ENCODE measurements at places on chromosomes 11 and 22.

DNA sequence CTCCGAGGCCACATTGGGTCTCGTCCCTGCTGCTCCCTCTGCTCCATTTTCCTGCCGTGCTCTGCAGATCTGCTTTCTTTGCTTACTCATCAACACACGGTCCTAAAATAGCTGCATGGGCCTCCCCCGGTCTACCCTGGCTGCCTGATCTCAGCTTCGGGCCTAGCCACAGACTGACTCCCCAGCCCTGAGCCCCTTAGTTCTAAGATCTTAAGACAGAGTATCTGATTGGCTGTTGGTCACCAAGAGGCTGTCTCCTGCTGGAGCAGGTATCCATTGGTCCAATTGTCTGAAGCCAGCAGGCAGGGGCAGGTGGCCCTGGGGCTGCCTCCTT is 53.7 kb upstream of the NECTIN1 start:
- no peak for DNase-seq

DNA sequence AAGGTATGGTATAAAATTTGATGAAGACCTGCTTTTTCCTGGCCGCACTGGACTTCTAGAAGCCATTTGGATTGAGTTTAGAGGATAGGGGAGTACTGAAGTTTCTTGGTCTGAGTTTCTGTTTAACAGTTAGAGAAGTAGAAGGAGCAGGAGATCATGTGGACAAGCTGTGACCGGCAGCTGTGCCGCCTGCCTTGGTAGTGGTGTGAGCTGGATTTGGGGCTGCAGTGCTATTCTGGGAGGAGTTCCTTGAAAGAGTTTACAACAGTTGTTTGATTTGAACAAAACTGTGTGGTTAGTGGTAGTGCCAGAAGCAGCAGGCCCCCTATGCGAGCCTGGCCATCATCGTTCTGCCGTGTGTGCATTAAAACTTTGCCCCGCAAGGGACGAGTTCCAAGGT is 105.2 kb downstream of the PDHX start:
- DNase-seq, result no peak

DNA sequence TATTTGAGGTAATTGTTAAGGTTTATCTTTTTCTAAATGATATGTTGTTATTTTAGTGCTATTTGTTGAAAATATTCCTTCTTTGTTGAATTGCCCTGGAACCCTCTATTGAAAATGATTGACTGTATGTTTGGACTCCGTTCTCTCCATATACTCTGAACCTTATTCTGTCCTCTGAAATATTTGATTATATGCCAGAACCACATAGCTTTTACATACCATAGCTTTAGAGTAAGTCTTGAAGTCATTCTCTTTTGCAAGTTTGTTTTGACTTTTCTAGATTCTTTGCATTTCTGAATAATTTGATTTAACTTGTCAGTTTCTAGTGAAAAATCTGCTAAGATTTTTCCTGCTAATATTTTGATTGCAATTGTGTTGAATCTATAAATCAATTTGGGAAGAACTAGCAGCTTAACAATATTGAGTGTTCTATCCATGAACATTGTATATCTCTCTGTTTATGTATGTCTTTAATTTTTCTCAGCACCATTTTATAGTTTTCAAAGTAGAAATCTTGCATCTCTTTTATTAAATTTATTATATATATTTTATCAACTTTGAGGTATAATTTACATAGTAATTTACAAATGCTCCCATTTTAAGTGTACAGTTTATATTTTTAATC is 51.7 kb upstream of the PITPNB start:
- DNase-seq, result no peak

DNA sequence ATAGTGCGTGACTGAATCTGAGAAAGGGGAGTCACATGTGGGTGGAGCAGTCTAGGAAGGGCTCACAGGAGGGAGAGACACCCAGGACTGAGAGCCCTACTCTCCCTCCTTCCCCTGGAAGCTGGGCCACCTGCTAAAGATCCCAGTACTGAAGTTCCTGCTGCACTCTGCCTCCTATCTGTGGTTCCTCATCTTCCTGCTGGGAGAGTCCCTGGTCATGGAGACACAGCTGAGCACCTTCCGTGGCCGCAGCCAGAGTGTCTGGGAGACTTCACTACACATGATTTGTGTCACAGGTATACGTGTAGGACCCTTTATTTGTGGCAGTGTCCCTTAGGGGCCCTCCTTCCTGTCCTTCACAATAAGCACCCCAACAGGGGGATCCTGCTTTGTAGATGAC is 19.3 kb downstream of the ART5 start:
- no peak for DNase-seq

DNA sequence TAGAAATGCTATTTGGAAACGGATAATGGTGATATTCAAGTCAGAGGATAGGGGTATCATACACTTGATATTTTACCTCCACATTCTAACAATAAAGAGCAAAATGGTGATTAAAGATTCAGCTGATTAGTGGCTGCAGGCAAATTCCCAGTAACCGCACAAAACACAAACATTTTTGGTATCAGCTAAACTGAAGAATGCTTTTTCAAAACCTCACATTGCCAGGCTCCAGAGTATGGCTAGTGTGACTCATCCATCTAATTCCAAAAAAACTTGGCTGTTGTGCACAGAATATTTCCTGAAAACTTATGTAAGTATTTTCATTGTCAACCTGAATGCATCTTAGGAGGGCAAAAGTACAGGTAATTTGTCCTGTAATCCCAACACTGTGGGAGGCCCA is 10.9 kb downstream of the SRPRA start:
- DNase-seq, result no peak

DNA sequence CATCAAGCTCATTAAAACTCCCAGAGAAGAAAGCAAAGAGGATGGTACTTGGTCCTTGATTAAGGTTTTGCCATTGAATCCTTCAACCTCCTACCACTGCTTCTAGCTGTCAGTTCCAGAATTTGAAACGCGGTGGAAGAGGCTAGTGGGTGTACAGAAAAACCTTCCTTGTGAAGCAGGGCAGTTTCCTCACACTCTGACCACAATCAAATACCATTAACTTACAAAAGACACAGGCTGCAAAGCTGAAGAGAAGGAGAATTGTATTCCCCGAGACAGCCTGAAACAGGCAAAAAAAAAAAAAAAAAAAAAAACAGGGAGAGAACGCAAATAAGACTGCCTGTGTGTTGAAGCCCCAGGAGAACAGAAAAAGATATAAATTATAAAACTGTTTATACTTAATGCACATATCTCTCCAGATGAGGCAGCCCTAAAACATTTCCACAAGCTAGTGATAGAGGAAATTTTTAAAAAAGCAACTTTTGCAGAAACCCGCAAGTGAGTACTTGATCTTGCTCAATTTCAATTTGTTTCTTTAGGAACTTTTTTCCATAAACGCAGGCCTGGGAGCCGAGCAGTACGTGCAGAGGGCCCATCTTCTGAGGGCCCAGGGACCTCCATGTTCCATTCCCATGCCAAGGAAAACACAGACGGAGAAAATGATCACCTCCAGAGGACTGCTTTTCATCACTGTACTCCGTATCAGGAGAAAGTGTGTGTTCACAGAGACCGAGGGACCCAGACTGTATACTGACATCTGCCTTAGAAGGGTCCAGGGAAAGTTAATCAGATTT is 218.7 kb upstream of the BLID start:
- no peak for DNase-seq

- no peak for DNase-seq
These were observed 1.2 kb downstream of the CNIH2 start for GRCh38 chr11:66279092-66279734.

- DNase-seq, result no peak
These were observed 11.2 kb downstream of the KREMEN1 start for GRCh38 chr22:29083933-29084591.

DNA sequence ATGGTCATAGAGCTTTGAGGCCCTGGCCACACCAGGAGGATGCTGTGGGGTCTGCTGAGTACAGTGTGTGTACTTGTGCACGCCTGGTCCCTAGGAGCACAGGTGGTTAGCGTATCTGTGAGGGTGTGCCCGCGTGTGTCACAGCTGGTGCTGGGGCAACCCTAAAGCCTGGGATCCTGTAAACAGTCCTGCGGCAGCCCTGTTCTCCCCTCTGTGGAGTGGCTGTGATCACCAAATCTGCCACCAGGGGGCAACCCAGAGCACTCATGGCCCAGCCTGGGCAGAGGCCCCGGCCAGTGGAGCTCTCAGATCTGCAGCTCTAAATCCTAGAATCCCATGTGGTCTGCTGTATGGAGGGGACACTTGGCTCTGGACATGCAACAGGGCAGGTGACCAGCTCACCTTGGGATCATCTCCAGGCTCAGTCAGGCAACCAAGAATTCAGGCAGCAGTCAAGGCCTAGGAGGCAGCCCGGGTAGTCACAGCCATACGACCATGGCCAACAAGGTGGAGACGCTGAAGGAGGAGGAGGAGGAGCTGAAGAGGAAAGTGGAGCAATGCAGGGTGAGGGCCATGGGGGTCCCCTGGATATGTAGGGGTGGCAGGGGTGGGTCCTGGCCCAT is 3.9 kb downstream of the SH3BP1 start:
- DNase-seq, result peak; percentile 61

- no peak for DNase-seq
These were observed 12.8 kb upstream of the MOB2 start for GRCh38 chr11:1499261-1499890.

- DNase-seq, result no peak
These were observed 1.0 kb upstream of the PLAAT2 start for GRCh38 chr11:63564056-63564774.

DNA sequence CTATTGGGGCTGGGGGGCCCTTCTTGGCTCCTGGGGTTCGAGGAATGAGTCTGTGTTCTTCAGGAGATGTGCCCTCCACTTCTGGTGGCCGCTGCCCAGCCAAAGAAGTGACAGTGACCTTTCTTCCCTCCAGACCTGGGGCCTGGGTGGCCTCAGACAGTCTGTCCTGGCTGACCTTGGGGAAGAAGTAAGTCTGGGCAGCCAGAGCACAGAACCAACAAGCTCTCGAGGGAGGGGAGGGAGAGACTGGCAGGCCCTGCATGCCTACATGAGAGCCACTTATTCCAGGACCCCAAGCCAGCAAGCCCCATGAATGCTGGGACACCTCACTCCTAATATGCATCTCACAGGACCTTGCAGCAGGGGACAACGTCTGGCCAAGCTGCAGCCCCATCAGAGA is 27.1 kb upstream of the STK33 start:
- no peak for DNase-seq

- DNase-seq, result no peak
These were observed 8.4 kb downstream of the KCNQ1OT1 start for GRCh38 chr11:2691355-2691761.

DNA sequence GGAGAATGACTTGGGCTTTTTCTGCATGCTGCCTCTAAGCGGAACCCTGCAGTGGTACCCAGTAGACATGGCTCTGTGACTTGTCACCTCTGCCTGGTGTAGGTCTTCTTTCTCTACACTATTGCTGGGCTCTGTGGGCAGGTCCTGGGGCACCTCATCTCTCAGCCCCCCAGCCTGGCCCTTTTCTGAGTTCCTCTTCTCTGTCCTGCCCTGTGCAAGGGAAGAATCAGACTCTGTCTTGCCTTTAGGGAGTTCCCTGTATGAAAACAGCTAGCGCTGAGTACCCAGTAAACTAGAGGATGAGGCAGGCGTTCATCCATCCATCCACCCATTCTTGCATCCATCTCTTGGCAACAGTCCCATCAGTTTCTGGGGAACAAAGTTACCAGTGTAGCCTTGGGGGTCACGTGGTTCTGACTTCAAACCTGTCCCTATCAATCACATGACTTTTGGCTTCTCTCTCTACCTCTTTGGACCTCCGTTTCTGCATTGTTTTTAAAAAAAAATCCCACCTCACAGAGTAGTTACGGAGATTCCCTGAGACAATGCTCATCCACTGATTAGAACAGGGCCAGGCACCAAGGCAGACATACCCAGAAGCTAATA is 86.4 kb upstream of the WNT11 start:
- no peak for DNase-seq

DNA sequence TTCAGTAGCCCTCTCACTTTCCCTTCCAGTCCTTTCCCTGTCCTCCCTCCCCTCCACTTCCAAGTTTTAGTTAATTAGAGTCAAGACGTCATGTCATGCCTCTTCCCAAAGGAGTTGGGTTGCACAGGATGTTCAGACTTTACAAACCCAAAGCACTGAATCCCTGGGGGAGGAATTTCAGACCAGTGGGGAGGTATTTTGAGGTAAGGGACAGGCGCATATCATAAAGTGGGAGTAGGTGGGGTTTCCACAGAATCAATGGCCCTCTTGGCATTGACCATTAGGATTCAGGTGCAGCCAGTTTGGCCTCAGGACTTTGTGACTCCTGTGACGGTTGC is 733 bp upstream of the ACP2 start:
- DNase-seq, result no peak

- DNase-seq, result no peak
These were observed 23.9 kb downstream of the GNAZ start for GRCh38 chr22:23094260-23094659.

GRCh38 chr11:45252134-45252856 is 33.8 kb downstream of the SYT13 start:
- DNase-seq, result no peak

GRCh38 chr22:24128631-24129262 is 52.5 kb upstream of the SUSD2 start:
- no peak for DNase-seq

DNA sequence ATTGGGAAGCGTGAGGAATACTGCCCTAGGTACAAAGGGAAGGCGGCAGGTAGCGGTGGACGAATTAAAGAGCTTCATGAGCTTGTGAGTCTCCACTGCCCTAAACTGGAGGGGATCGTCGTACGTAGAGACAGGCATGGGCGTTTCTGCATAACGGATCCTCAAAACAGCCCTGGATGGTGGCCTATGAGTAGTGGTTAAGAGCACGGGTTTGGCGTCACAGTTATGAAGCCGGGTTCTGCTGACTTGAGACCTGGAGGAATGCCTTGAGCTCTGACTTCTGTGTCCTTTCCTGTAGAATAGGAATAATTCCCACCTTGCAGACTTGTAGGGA is 335 bp downstream of the TMEM138 start:
- DNase-seq, result no peak

GRCh38 chr11:122663764-122664163 is 8.2 kb downstream of the UBASH3B start:
- no peak for DNase-seq

DNA sequence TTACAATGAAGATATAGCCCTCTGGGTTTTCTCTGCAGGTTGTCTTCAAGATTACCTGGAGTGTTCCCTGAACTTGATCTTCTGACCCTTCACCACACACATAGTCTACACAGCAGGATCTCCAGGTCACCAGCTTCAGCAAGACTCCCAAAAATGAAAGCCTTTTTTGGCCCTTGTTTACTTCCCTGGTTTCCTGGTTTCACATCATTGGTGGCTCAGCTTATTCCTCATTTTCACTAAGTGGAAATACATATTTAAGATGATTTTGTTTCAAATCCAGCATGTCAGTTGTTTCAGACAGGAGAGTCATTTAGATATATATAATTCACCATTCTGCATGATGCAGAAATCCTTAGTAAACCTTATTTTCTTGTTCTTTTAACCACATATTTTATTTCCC is 41.6 kb upstream of the MPEG1 start:
- no peak for DNase-seq

GRCh38 chr11:123518496-123519054 is 88.5 kb downstream of the GRAMD1B start:
- DNase-seq, result no peak

- no peak for DNase-seq
These were observed 13.5 kb downstream of the MCAT start for GRCh38 chr22:43129426-43130425.
